IPS-NIHi11 (cell line): ENCODE measurements at places on chromosomes 12 and 14.

- DNase-seq: no peak
Observed at GRCh38 chr14:55807881-55808379, 227.9 kb downstream of the KTN1 start.

GRCh38 chr12:15088105-15088504 lies 115.3 kb downstream of the PDE6H start:
- no peak for DNase-seq

DNA sequence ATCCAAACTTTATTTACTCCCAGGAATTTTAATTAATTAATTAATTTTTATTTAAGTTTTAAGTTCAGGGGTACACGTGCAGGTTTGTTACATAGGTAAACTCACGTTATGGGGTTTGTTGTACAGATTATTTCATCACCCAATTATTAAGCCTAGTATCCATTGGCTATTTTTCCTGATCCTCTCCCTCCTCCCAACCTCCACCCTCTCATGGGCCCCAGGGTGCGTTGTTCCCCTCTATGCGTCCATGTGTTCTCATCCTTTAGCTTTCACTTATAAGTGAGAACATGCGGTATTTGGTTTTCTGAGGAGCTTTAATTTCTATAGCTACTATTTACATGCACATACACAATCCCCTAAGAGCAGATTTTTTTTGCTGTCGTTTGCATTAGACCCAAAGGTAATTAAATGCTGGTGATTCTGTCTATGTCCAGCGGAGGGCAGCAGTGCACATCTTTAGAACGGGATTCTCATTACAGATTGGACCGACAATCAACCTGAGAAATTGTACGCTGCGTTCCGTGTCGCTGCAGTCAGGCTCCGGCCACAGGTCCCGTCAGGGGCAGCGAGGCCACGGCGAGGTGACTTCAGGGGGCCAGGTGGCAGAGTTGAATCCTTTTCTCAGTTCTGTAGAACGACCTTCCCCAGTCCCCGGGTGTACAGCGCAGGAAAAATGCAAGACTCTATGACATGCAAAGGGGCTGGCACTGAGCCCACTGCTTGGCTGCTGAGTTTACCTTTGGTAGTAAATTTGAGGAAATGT lies 11.6 kb downstream of the TMEM30B start:
- peak; percentile 73 for DNase-seq

DNA sequence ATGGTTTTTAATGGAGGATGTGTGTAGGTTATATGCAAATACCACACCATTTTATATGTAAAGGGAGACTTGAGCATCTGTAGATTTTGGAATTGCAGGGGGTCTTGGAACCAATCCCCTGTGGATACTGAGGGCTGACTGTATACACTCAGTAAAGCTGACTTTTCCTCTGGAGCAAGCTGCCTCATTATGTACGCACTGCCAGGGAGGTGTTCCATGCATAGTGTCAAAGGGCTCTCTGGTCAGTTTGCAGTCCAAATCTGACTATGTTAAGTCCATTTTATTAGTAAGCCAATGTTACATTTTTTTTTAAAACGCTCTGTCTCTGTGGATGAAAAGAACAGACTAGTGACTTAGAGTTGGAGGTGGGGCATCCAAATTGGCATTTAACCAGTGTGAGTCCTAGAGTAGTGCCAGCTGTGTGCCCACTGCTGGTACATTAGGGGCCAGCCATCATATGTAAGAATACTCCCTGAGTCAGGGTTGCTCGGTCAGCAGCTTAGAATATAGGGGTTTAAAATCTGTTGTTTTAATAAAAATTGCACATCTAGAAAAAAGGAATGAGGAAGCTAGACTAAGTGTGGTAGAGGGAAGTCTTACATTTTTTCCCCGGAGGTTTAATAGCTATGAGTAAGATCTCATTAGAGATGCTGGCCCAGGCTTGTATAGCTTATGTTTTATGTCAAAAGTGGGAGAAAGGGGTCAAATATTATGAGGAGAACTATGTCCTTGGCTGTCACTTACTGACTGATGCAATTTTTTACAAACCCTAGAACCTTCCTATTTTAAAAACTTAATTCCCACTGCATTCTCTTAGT lies 87.0 kb downstream of the TESC start:
- DNase-seq: no peak

GRCh38 chr14:75570797-75571196 lies 7.6 kb upstream of the FLVCR2 start:
- DNase-seq: no peak

DNA sequence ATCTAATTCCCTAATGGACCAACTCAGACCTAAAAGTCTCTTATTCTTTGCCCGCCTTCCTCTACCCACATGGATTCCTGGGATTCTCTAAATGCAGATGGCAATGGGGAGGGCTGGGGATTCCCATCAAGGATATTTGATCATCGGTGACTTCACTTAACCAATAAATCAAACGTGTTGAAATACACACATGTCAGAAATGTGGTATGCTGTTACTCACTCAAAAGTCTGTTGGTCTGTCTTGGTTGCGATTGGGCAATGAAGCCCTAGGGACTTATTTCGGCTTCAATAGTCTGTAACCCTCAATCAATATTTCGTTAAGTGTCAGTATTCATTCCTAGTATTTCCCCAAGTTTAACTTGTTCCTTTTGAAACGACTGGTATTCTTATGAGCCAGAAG lies 117.2 kb upstream of the DIO3 start:
- DNase-seq: no peak

DNA sequence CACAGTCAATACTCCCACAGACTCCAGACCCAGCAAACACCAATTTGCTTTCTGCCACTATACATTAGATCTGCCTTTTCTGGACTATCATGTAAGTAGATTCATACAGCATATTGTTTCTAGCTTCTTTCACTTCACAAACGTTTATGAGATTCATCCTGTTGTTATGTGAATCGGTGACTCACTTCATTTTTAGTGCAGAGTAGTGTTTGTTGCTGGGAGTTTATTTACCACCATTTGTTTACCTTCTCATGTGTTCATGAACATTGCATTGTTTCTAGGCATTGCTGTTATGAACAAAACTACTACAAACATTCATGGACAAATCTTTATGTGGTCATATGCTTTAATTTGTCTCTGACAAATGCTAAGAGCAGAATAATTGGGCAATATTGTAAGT lies 807.8 kb upstream of the TMEM132C start:
- DNase-seq: no peak

DNA sequence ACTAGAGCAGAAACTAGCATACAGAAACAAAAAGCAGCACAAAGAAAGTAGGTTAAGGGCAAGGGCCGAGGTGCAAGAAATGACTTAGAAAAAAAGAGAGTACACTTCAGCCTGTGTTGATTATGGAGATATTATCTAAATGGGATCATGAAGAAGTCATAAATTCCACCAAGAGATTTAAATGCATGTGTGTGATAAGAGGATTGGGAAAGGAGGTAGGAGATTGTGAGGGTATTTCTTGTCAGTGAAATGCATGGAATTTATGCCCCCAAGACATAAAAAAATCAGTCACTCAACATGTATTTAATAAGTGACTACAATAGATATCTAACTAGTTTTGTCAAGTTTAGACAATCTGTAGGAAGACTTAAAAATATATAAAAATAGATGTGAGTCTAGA lies 976.2 kb upstream of the LRFN5 start:
- no peak for DNase-seq

GRCh38 chr12:49831717-49832116 lies 3.5 kb upstream of the NCKAP5L start:
- no peak for DNase-seq

DNA sequence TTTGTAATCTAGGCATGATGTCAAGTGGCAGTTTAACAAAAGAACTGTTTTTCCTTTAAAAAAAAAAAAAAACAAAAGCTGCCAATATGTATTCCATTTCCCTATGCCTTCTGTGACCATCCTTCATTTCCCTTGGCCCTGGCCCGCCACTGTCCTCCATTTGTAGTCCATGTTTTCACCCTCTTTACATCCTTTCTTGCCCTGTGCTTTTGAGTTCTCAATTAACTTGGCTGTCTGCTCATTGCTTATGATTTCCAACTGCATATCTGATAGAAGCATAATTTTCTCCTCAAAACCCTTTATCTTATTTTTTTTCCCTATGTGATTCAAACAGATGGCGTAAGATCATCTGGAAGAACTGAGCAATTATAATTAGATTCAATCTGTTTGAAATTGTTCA lies 297.5 kb downstream of the NAV3 start:
- DNase-seq: no peak

- no peak for DNase-seq
Observed at GRCh38 chr12:49536526-49537071, 2.2 kb upstream of the KCNH3 start.

DNA sequence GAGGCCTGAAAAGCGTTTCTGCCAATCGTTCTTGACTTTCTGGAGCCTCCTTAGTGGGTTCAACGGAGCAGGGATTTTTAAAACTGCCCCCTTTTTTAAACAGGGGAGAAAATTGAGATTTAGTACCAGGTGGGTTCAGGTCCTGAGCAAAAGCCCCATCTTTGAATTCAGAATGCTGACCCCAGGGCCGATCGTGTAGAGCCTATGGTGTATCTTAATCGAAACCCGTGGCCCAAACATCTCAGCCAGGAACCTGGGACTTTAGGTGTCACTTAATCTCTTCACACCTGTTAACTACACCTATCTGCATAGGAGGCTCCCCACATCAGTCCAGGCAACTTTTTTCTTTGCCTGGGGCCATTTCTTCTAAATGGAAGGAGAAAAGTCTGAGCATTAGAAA lies 6.4 kb upstream of the TBX5 start:
- no peak for DNase-seq

- DNase-seq: no peak
Observed at GRCh38 chr14:89724628-89724960, 229.9 kb downstream of the EFCAB11 start.

DNA sequence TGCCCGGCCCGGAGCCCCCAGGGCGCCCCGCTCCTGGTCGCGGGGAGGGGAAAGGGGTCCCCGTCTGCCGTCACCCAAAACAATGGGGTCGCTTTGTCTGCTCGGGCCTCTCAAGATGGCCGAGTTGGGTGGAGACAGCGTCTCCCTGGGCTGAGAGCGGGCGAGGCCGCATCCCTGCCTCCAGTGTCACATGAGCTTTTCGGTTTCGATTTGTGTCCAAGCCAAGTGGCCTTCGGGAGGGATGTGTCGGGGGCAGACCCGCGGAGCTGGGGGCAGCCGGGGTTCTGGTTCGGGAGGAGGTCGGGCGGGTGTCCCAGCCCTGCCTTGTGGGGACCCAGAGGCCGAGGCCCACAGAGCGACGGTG lies 790 bp downstream of the DYNC1H1 start:
- DNase-seq: peak; percentile 47

GRCh38 chr12:2783936-2784600 lies 10.7 kb upstream of the FKBP4 start:
- peak; percentile 82 for DNase-seq

DNA sequence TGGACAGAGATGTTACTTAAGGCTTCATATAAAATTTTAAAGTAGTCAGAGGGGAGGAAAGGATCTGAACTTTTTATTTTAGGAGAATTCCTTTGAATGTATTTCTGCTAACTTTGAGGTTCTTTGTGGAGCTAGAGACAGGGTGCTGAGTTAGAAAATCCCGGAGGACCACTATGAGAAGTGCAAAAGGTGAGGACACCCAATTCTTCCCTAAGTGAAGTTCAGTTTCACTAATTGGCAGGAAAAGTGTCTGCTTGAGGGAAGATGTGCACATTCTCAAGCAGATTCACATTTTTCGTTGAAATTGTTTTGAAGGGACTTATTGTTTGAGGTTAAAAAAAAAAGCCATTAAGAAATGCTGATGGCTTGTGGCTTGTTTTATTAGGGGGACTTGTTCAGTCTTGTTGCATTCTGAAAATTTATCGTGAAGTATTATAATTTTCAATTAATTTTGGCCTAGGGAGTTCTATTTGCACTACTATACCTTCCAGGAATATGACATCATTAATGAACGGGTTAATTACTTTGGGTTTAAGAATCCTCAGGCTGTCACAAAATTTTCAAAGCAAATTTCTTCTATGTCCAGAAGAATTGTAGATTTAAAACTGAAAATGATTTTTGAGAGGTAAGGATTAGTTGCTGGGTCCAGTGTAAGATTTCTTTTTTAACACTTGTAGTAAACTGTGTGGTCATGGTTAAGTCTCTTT lies 1.8 kb downstream of the PCNX1 start:
- no peak for DNase-seq
